ENCODE measurements at places on chromosomes 1 and 21.

DNA sequence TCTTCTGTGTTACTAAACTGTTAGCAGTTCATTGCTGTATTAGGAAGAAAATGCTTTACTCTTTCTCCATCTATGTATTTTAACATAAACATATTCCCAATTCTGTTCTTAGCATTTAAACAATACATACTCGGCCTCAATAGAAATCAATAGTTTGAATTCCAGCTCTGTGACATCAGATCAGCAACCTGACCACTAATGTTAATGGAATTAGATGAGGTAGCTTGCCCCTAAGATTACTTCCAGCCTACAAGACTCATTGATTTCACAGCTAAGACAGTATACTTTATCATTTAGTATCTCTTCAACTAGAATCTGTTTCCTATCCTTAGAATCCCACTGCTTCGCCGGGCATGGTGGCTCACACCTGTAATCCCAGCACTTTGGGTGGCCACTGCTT, 38.9 kb downstream of the EPRS1 start:
- DNase-seq, result no peak

- DNase-seq, result no peak
Measured at GRCh38 chr21:34679051-34679450, 10.3 kb downstream of the CLIC6 start.

- no peak for DNase-seq
Measured at GRCh38 chr1:95093296-95093695, 20.5 kb upstream of the ALG14 start.

- DNase-seq, result no peak
Measured at GRCh38 chr1:232473324-232473723, 156.6 kb downstream of the SIPA1L2 start.

DNA sequence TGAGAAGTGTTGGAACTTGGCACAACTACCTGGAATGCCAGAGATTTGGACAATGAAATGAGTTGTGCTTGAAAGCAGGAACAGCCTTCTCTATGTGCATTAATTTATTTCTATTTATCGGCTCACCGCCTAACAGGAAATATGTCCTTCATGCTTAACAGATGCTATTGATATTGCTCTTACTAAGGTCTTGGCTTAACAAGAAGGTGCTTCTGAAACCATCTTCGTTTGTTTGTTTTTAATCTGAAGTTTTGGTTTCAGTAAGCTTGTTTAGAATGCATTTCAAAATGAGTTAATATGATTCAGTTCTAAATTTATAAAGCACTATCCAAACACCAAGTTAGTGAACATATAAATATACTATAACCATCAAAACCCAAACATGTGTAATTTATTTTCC, 898.3 kb upstream of the B3GALT2 start:
- no peak for DNase-seq

DNA sequence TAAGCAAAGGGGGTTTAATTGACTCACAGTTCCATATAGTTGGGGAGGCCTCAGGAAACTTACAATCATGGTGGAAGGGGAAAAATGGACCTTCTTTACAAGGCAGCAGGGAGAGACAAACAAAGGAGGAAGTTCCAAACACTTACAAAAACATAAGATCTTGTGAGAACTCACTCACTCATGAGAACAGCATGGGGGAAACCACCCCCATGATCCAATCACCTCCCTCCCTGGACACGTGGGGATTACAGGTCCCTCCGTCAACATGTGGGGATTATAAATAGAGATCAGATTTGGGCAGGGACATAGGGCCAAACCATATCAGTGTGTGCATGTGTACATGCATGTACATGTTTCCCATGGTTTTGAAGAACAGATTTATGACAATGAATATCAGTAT, 5.5 kb upstream of the SMG7 start:
- DNase-seq, result no peak

DNA sequence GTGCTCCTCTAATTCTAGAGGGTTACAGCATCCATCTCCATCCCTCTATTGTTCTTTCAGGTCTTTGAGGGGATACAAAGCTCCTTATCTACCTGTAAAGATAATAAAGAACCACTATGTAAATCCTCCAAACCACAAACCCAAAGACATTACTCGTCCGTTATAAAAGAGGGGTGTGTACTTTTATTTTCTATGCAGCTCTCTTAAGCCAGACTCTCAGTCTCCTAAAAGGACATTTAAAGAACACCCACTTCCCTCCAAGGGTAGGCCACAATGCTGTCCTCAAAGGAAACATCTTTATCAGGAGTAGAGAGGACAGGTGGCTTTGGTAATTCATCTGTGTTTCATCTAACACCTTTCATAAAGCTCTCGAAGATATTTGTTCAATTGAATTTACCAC, 67.9 kb upstream of the DYNLT5 start:
- DNase-seq, result no peak

GRCh38 chr21:33255404-33255803, 10.8 kb upstream of the IL10RB start:
- DNase-seq, result no peak

- no peak for DNase-seq
Measured at GRCh38 chr1:39676948-39677548, 5.1 kb upstream of the NT5C1A start.

GRCh38 chr1:60695716-60696171, 386.6 kb upstream of the NFIA start:
- DNase-seq, result no peak

- DNase-seq, result no peak
Measured at GRCh38 chr1:20137055-20137454, 2.1 kb upstream of the PLA2G2F start.

All from hippocampal formation (tissue), 2 donors.